ENCODE measurements at places on chromosomes 2 and 18. TPM values are rescaled to one million over a fixed set of nuclear protein-coding genes. Genes with fewer than 3 reads are reported as not detected.

Gene NT5C1B
- not detected for total RNA-seq

Gene PMAIP1
- total RNA-seq, result 1.4 TPM

Gene ARHGAP15
- total RNA-seq, result not detected

Gene TTC32
- 3.0 TPM for total RNA-seq

Gene SLC5A7
- total RNA-seq, result not detected
